Left ventricle myocardium inferior (tissue), 1 donor: ENCODE measurements at places on chromosomes 6 and 20. TPM values are rescaled to one million over a fixed set of nuclear protein-coding genes. Genes with fewer than 3 reads are reported as not detected.

The CUL9 gene
- 14.7 TPM for total RNA-seq

- H3K36me3 ChIP-seq, result no peaks in the 10 kb centered on the region
- H3K4me1 ChIP-seq, result no peaks in the 10 kb centered on the region
- H3K27me3 ChIP-seq, result no peaks in the 10 kb centered on the region
- H3K4me3 ChIP-seq, result no peak overlapping the region
Observed at GRCh38 chr6:156190270-156190669, 586.9 kb upstream of the ARID1B start.

DNA sequence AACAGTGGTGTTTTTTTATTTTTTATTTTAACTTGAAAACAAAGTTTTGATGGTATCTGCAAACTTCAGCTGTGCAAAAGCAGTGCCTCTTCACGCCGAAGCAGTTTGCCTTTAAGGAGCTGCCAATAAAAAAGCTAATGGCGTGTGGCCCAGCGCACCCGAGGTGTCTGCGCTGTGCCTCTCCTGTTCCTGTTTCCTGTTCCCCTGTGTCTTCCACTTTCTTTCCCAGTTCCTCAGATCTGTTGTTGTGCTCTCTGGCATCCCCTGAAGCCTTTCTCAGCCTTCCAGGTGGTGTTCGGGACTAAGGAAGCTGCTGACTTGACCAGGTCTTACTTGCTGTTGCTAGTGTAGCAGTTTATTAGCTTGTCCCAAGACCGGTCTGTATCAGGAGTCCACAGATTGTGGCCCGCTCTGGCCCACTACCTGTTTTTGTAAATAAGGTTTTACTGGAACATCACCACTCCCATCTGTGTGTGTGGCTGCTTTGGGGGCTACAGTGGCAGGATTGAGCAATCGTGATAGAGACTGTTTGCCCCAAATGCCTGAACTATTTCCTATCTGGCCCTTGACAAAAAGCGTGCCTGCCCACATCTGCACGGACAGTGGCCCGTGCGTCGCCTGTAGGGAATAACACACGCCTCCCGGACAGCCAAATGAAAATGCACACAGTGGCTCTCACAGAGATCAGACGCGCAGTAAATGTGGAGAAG is 178.3 kb downstream of the TMEM242 start:
- H3K27me3 ChIP-seq, result no peaks in the 10 kb centered on the region
- H3K4me1 ChIP-seq, result peaks cover 65% of the 10 kb centered on the region
- peaks cover 14% of the 10 kb centered on the region for H3K36me3 ChIP-seq
- H3K4me3 ChIP-seq, result peak overlapping the region; percentile 30
- no peak for DNase-seq

- H3K4me1 ChIP-seq, result peaks cover 29% of the 10 kb centered on the region
- H3K27ac ChIP-seq, result peak overlapping the region; percentile 92
- H3K36me3 ChIP-seq, result no peaks in the 10 kb centered on the region
- no peaks in the 10 kb centered on the region for H3K27me3 ChIP-seq
- DNase-seq, result no peak
Observed at GRCh38 chr6:158558415-158559306, 1.2 kb upstream of the TMEM181 start.

- H3K4me3 ChIP-seq, result peak overlapping the region; percentile 43
- H3K36me3 ChIP-seq, result no peaks in the 10 kb centered on the region
- no peak for DNase-seq
- peaks cover 67% of the 10 kb centered on the region for H3K27me3 ChIP-seq
Observed at GRCh38 chr20:3660262-3661059, 2.7 kb downstream of the GFRA4 start.

DNA sequence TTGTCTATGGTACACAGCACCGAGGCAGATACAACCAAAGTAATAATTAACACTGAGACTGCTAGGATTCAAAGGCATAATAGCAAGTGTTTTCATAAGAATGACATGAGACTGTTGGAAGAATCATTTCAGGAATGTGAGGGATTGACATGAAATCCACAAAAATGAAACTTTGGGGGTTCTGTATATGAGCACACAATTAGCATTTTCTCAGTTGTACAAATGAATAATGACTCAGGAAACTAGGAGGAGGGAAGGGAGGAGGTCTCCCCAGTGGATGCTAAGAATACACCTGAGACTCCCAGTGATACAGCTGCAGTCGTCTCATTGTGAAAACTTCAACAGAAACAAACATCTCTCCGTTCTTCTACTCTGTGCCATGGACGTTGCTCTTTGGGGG is 428.4 kb upstream of the PLCB4 start:
- peaks cover 4% of the 10 kb centered on the region for H3K4me1 ChIP-seq
- H3K27me3 ChIP-seq, result no peaks in the 10 kb centered on the region
- H3K36me3 ChIP-seq, result no peaks in the 10 kb centered on the region
